Panc1 (cell line): ENCODE measurements at places on chromosomes 11 and 22. TPM values are rescaled to one million over a fixed set of nuclear protein-coding genes. Genes with fewer than 3 reads are reported as not detected.

DNA sequence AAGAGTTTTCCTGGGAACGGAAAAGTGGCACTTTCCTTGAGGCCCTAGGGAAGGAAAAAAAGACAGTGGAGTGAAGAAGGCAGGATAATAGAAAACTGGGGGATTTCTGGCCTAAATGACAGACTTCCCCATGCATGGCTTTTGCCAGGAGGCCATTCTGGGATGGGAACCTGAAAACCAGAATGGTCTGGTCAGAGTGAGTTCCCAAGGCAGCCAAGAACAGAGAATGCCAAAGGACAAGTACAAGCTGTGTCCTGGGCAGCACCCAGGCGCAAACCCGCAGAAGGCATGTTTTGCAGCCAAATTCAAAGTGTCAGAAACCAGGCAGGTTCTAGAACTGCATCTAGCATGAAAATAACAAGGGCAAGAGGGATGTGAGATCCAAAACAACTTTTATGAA, 162.4 kb downstream of the SPON1 start:
- no peak for DNase-seq

DNA sequence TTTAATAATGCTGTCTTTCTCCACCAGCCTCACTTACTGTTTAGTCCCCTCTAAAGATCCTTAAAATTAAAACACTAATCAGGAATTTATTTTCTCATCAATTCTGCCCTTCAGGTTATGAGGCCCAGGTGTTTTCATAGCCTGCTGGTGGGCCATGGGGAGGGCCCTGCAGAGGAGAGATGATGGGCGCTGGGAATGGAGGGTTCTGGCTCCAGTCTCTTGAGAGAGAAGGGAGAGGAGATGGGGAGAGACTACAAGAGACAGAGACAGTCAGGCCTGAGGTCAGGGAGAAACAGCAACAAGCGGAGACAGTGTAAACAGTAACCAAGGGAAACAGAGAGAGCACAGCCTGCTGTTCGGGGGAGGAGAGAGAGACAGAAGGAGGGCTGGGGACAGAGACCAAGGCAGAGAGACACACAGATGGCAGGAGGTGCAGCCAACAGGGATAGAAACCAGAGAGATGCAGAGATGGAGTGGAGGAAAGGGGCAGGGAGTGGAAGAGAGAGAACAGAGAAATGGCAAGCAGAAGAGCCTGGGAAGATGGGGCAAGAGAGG, 187.3 kb upstream of the SYT13 start:
- no peak for DNase-seq

DNA sequence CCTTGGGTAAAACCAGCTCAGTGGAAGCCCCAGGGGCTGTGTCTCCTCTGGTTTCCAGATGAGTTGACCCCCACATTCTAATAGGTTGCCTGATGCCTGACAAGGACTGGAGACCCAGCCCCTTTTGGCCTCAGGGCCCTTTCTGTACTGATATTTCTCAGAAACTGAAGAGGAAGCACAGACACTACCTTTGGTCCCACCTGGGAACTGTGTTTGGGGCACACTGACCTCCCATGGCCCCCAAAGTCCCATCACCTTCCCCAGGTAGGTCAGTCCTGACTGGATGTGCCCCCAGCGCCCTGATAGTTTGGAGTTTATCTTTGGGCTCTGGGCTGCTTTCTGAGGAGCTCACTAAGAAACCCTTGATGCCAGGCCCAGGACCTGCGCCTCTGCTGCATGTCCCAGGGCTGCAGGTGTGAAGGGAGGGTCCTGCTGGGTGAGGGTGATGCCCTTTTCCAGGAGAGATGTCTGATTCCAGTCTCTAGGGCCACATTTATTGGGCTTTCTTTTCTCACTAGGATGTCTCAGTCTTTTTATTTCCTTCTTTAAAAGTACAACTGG, 106.7 kb downstream of the GGTLC2 start:
- DNase-seq: no peak

GRCh38 chr11:21771097-21771496, 421.8 kb upstream of the ANO5 start:
- no peak for DNase-seq

DNA sequence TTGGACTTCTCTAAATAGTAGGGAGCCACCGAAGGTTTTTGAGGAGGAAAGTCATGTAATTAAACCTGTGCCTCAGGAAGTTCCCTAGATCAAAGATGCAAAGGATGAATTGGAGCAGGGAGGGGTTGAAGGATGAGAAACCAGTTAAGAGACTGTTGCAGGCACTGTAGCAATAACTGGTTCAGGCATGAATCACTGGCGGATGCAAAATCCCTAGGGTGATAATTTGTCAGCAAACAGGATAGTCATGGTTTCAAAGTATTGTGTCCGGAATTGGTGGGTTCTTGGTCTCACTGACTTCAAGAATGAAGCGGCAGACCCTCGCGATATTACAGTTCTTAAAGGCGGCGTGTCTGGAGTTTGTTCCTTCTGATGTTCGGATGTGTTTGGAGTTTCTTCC, 19.9 kb downstream of the TRIOBP start:
- DNase-seq: no peak

DNA sequence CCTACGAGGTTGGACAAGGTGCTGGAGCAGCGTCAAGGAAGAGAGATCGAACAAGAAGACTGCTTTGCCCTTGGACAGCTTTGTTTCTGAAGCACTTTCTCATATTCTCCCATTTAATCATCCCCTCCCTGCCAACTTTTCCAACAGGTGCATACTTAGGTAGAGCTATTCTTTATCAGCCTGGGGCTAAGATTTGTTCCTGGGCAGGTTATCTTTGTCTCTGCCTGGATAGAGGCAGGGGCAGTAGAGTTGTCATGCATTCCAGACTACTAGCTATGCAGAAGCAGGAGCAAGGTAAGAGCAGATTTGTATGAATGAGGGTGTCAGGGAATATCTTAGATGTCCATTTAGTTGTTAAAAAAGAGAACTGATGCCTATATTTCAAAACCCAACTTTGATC, 82.3 kb downstream of the PTPRJ start:
- no peak for DNase-seq

GRCh38 chr11:10824888-10825287, 16.2 kb upstream of the EIF4G2 start:
- DNase-seq: no peak

DNA sequence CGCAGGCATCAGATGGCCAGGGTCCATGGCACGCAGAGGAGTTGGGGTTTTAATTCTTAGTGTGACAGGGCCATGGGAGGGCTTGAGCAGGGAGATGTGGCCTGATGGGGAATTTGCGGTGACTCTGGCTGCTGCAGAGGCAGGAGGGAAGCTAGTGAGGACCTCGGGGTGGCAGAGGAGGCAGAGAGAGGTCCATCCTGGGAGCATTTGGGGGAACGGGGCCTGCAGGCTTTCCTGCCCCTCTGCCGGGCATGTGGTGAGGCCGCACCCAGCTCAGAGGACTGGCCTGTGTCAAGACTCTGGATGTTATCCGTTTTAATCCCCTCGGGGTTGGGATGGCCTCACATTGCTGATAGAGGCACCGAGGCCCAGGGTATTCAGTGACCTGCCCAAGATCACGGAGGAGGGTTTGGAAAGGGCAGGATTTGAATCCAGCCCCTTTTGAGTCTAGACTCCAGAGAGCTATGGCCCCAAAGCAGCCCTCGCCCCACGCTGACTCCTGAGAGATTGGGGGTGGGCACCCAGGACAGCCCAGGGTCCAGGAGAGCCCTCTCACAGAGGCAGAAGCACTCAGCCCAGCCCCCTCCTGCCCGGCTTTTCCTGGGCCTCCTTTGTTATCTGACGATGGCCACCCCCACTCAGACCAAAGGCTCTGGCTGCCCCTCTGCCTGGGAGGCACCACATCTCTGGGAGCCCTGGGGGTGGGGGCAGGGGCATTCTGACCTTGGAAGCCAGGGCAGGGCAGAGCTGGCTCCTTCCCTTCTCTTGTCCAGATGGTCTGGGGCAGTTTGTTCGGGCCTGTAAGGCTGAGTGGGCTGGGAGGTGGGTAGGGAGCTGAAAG, 13.9 kb downstream of the MGAT3 start:
- no peak for DNase-seq

Gene C22orf31
- total RNA-seq: not detected

Gene KCNJ1
- total RNA-seq: not detected

DNA sequence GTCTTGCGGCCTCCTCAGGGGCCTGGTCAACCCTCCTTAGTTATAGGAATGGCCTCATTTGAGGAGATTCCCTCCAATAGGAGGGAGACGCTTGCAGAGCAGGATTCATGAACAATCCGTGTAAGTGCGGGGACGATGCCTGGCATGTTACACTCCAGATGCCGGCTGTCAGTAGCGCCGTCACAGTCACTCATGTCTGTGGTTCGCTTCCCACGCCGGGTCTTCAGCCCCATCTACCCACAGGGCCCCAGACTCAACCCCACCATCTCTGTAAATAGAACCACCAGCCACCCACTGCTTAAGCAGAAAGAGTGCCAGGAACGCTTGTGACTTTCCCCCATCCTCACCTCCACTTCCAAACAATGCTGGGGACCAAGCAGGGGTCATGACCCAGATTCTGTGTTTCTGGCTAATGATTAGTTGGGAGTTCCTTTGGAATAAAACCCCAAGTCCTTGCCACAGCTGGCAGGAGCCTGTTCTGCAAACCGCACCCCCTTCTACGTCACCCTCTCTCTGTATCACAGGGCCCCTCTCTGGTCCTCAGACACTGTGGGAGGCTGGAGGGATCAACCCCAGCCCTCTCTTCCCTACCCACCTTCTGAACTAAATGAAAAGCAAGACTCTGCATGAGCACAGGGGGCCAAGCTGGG, 38.8 kb upstream of the TOLLIP start:
- DNase-seq: no peak

DNA sequence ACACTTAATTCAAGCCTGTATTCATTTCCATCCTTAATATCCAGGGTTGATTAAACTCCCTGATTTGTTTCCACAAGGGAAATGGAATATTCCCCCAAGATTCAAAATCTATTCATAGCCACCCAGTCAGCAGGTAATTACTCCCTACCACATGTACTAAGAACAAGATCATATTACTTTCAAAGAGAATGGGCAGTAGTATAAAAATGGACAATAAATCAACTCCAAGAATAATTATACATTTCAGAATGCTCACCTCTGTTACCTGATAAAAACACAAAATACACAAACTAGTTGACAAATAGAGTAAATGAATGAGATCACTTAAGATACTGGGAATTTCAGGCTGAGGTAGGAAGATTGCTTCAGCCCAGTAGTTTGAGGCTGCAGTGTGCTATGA, 8.5 kb upstream of the FEZ1 start:
- DNase-seq: no peak

DNA sequence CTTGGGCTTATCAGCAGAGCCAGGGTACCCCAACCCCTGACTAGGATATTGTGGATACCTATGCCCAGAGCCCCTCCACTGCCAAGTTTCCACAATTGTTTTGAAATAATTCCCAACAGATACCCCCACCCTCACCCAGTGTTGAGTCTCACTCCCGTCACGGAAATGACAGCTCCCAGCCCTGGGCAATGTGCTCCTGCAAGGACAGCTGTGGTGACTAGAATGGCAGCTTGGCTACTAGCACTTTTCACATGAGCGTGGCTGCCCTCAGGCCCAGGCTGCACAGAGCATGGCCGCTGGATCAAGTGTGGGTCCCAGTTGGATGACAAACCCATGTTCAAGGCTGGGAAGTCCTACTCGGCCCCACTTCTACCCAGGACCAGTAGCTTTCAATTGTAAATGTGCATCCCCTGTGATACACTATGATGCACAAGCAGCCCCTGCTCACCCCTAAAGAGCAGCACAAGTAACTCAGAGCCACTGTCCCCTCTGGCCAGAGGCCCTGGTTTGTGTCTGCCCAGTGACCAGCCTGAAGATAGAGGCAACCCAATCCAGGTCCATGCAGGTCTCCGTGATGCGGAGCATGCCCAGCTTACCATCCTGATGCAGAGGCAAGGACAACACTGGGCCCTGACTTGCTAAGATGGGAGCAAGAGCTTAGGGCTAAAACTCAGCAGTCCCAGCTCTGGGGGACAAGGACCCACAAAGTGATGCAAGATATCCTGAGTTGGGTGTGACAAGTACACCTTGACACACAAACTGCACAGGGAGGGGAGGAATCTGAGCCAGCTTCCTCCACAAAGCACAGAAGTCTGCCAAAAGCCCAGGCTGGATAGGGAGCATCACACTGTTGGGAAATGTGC, 13.2 kb downstream of the KCNQ1OT1 start:
- no peak for DNase-seq

DNA sequence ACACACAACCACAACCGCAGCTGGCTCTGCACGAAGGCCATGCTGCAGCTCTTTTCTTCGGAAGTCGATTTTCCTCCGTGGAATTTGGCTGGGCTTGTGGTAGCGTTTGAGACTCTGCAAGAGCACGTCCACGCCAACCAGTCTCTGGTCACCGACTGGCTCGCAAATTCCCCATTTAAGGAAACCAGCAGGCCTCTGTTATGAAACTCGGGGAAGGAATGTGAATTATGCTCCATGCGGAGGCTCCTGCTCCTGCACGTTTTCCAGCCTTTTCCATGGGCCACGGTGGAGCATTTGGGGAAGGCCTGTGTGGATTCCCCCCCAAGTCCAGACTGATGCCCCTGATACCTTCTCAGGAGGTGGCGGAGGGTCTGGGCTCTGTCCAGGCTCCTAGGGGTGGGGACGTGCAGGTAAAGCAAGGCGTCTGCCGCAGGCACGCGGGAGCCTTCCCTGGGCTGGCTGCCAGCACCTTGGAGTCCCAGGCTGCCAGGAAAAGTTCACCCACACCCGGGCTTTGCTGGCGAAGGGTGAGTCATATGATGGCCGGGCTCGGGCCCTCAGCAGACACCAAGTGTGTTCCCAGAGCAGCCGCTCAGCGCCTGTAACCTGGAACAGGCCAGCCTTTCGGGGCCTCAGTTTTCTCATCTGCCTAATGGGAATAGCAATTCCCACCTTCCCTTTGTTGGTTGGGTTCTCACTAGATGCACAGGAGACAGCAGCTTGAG, 41.9 kb downstream of the LRP5 start:
- DNase-seq: peak; percentile 70

Gene SLC22A9
- not detected for total RNA-seq

Gene NAALADL1
- 0.23 TPM for total RNA-seq

- no peak for DNase-seq
These were observed 419 bp downstream of the ANKRD49 start for GRCh38 chr11:94494126-94494680.

- DNase-seq: no peak
These were observed 95.0 kb downstream of the ARHGAP8 start for GRCh38 chr22:44847380-44847779.

DNA sequence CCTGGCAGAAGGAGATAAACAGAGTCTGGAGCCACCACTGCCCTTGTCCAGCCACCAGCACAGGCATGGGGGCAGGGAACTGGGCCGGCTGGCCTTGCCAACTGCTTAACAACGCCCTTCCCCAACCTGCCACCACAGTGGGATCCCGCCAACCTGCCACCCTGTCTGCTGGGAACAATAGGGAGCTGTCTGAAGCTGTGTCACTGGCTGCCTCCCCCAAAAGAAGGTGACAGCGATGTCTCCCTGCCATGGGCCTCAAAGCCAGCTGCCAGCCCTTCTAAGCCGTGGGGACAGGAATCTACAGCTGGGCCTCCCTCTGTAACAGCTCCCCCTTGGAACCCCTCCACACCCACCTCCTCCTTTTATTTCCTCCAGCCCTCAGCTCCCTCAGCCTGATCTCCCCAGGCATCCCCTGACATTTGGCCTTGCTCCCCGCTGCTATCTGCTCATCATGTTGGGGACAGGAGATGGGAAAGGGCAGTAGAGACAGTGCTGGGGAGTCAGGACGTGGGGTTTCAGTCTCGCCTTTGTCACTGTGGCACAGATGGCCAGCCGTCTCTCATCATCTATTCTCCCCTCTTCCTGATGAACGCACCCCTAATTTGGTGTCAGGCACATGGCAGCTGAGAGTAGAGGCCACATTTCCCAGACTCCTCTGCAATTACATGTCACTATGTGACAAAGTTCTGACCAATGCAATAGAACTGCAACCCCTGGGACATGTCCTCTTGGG, 51.3 kb upstream of the PRDM11 start:
- no peak for DNase-seq

- DNase-seq: no peak
These were observed 31.2 kb downstream of the CD82 start for GRCh38 chr11:44596525-44597276.

Gene MB
- 17.3 TPM for total RNA-seq

Gene RANGAP1
- 140 TPM for total RNA-seq
